ENCODE measurements at places on chromosomes 6 and 20.
A peak's percentile ranks its signal among the peaks of the same experiment; 100 is the strongest.

GRCh38 chr20:20439602-20440190, 71.8 kb downstream of the INSM1 start:
- H3K27ac ChIP-seq, result no peak overlapping the region
- H3K4me3 ChIP-seq, result no peak overlapping the region
- H3K27me3 ChIP-seq, result no peaks in the 10 kb centered on the region
- no peaks in the 10 kb centered on the region for H3K36me3 ChIP-seq
- DNase-seq, result no peak

DNA sequence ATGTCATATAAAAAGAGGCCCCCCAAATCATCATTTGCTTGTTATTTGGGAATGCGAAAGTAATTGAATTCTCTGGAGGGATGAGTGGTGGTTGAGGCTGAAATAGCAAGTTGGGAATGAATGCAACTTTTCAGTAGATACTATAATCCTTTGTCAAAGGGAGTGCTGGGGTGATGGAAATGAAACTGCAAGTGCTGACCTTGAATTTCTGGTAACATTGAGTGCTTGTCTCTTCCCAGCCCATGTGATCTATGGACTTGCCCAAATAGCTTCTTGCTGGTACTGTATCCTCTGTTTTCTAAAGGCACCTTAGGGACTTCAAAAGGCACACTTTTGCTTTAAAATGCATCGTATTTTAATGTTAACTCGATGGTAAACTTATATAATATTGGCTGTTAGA, 14.8 kb downstream of the PAQR8 start:
- no peak for DNase-seq
- H3K27me3 ChIP-seq, result no peaks in the 10 kb centered on the region
- H3K4me3 ChIP-seq, result no peak overlapping the region

DNA sequence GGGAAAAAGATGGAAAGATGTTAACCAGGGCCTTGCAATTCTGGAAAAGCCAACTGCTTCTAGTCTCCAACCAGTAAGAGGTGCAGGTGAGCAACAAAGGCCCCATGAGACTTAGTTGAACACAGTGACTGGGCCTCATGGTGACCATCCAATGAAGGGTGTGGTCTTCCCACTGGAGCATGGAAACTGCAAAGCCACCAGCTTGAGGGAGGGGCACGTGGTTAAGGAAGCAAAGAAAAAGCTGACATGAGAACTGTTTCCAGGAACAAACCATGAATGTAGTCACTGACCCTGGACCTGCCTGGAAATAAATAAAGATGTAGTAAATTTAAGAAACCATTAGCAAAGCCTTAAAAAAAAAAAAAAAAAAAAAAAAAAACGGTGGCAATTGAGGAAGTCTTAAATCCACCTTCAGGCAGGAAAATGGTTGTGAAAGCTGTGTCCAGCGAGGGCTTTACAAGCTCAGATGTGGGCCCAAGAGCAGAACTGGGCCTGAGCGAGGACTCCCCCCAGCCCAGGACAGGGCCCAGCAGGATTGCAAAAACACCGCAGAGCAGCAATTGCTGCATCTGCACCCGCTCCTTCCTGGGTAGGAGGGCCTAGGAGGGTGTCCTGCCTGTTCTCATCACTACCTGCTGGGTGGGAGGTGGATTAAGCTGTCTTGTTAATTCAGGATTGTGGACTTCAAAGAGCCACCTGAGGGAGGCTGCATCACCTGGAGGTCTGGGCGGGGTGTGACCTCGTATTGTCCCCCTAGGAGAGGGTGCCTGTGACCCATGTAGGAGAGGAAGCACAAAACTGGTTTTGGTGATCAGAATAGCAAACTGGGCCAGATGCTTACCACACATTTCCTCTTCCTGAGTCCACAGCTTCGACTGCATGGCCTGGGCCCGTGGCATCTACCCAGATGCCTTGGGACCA, 10.3 kb downstream of the GFRA4 start:
- DNase-seq, result no peak
- H3K36me3 ChIP-seq, result no peaks in the 10 kb centered on the region
- no peaks in the 10 kb centered on the region for H3K27me3 ChIP-seq
- H3K4me3 ChIP-seq, result no peak overlapping the region
- H3K4me1 ChIP-seq, result no peaks in the 10 kb centered on the region

- peak overlapping the region; percentile 49 for H3K4me3 ChIP-seq
- H3K36me3 ChIP-seq, result no peaks in the 10 kb centered on the region
- no peaks in the 10 kb centered on the region for H3K4me1 ChIP-seq
- no peak overlapping the region for H3K27ac ChIP-seq
- DNase-seq, result no peak
These were observed 206.3 kb downstream of the PREX1 start for GRCh38 chr20:48621376-48622078.

- H3K27me3 ChIP-seq, result no peaks in the 10 kb centered on the region
- H3K27ac ChIP-seq, result no peak overlapping the region
- no peak for DNase-seq
These were observed 942.5 kb upstream of the CITED2 start for GRCh38 chr6:140316966-140317365.

DNA sequence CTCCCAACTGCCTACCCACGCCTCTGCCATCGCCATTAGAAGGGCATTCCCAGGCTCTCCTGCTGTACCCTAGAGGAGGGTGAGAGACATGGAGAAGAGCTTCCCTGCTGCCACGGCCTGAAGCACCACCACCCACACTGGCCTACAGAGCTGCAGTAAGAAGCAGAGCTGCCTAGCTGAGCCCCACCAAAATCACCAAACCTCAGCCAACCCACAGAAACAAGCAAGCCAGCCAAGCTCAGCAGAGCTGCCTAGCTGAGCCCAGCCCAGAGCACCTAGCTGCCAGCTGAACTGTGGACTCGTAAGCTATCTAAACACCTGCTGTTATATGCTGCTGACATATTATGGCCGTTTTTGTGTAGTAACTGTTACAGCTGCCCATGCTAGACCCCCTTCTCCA, 149.2 kb downstream of the PCSK2 start:
- DNase-seq, result no peak
- no peak overlapping the region for H3K27ac ChIP-seq
- peaks cover 6% of the 10 kb centered on the region for H3K4me1 ChIP-seq
- H3K4me3 ChIP-seq, result no peak overlapping the region

GRCh38 chr6:54876365-54876764, 29.8 kb downstream of the FAM83B start:
- DNase-seq, result no peak
- no peak overlapping the region for H3K4me3 ChIP-seq
- H3K36me3 ChIP-seq, result no peaks in the 10 kb centered on the region
- H3K4me1 ChIP-seq, result no peaks in the 10 kb centered on the region
- H3K27ac ChIP-seq, result no peak overlapping the region

GRCh38 chr6:110658631-110659211, 156.5 kb downstream of the CDK19 start:
- no peak overlapping the region for H3K27ac ChIP-seq
- no peaks in the 10 kb centered on the region for H3K36me3 ChIP-seq
- H3K27me3 ChIP-seq, result no peaks in the 10 kb centered on the region
- no peak for DNase-seq
- H3K4me3 ChIP-seq, result no peak overlapping the region

- no peaks in the 10 kb centered on the region for H3K27me3 ChIP-seq
- H3K36me3 ChIP-seq, result no peaks in the 10 kb centered on the region
- peak overlapping the region; percentile 53 for H3K4me3 ChIP-seq
- no peak for DNase-seq
These were observed 31.4 kb upstream of the ID1 start for GRCh38 chr20:31573555-31574321.

DNA sequence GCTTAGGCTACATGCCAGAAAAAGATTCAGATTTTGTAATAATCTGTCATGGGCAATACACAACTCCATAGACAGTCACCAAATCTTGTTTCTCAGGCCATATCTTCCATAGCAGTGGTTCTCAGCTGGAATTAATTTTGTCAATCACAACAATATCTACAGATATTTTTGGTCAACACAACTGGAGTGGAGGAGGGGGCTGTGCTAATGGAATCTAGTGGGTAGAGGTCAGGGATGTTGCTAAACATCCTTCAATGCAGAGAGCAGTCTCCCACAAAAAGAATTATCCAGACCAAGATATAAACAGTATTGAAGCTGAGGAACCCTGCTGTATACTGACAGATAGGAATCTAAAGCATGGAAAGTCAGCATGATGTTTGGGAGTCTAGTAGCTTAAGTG, 174.6 kb downstream of the UBE3D start:
- H3K4me3 ChIP-seq, result no peak overlapping the region
- H3K27me3 ChIP-seq, result no peaks in the 10 kb centered on the region
- no peak overlapping the region for H3K27ac ChIP-seq
- no peak for DNase-seq
- no peaks in the 10 kb centered on the region for H3K36me3 ChIP-seq
- 0 out of 2 replicates have a peak, but pooled peaks cover 18% of the 10 kb centered on the region for H3K4me1 ChIP-seq

DNA sequence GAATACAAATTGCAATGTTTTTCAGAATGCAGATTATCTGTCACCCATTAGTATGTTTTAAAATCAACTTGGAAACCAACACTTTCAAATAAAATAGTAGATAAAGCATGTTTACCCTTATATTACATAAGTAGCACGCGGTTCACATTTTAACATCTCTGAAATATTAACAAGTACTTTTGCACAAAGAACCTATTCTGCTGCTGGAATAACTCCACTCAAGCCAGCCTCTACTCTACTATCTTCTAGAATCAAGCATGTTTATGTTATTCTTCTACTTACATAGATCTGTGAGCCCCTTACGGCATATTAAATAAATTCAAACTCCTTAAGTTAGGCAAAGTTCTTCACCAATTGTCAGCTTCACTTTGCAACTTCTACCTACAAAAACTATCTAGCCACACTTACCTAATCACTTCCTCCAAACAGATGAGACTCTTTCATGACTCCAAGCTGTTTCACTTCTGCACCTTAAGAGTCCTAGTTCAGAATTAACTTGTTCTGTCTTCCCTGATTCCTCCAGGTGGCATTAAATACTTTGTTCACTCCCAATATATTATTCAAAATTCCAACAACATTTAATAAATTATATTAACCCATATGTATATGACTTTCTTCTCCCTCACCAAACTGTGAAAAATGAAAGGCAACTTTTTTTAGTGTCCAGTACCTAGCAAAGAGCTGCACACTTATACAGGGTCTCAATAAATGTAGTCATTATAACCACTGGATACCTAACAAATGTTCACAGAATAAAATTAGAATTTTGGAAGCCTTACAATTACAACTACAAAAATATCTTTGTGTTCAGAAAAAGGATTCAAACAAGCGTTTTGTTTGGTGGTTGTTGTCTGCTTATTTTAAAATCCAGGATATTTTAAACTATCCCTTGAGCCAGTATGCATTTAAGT, 12.1 kb downstream of the CEP85L start:
- DNase-seq, result no peak
- H3K27me3 ChIP-seq, result no peaks in the 10 kb centered on the region
- H3K27ac ChIP-seq, result no peak overlapping the region

DNA sequence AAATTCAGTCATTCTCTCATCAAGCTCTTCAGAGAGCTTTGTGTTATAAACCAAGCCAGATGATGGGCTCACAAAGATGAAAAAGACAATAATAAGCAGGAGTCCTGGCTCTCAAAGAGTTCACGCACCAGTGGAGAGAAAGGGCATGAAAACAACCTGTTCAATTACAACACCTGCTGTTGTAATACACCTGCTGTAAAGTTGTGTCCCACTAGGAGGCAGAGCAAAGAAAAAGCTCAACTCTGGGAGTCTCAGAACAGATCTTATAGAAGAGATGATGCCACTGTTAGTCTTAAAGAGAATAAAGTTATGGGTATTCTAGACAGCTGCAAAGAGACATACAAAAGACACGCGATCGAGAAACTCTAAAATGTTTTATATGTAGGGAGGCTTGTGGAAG, 100.6 kb downstream of the DCDC2 start:
- no peaks in the 10 kb centered on the region for H3K27me3 ChIP-seq
- H3K4me3 ChIP-seq, result no peak overlapping the region
- H3K4me1 ChIP-seq, result peaks cover 8% of the 10 kb centered on the region
- DNase-seq, result peak; percentile 67

GRCh38 chr6:90080876-90081481, 186.7 kb downstream of the GJA10 start:
- no peak for DNase-seq
- no peak overlapping the region for H3K27ac ChIP-seq
- no peaks in the 10 kb centered on the region for H3K27me3 ChIP-seq
- H3K4me1 ChIP-seq, result no peaks in the 10 kb centered on the region

GRCh38 chr6:3517350-3517749, 60.5 kb upstream of the SLC22A23 start:
- no peak overlapping the region for H3K27ac ChIP-seq
- H3K4me1 ChIP-seq, result peaks cover under 1% of the 10 kb centered on the region
- DNase-seq, result no peak
- no peaks in the 10 kb centered on the region for H3K36me3 ChIP-seq

DNA sequence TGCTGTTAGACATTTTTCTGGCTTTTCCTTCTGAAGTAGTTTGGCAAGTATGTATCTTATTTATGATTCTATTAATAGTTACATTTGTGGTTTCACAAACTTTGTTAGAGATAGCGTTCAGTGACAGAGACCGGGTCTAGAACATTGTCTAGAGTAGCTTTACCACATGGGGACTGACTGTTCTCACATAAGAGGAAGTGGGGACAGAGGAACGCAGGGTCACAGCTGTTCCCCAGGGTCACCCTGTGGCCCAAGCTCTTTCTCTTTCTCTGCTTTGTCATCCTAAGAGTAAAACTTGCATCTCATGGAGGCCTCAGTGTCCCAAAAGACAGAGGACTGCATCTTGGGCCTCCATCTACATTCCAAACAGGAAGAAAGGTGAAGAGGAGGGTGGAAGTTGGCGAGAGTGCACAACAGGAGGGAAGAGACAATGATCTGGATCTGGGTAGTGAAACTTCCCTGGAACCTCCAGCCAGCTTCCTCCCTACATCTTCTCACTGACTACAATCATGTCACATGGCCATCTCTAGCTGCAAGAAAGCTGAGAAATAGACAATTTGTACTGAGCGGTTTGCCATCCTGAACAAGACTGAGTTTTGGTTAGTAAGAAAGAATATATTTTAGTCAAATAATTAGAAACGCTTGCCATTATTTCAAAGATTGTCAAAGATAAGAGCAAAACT, 645.8 kb upstream of the ARID1B start:
- DNase-seq, result no peak
- no peaks in the 10 kb centered on the region for H3K27me3 ChIP-seq
- H3K4me3 ChIP-seq, result no peak overlapping the region
- H3K27ac ChIP-seq, result no peak overlapping the region

- H3K27ac ChIP-seq, result no peak overlapping the region
- peak; percentile 64 for DNase-seq
- H3K36me3 ChIP-seq, result no peaks in the 10 kb centered on the region
- no peak overlapping the region for H3K4me3 ChIP-seq
These were observed 34.8 kb downstream of the ELOVL2 start for GRCh38 chr6:11009353-11009752.

GRCh38 chr6:20575125-20575524, 40.9 kb downstream of the CDKAL1 start:
- H3K4me3 ChIP-seq, result no peak overlapping the region
- H3K27me3 ChIP-seq, result no peaks in the 10 kb centered on the region
- H3K27ac ChIP-seq, result no peak overlapping the region
- no peak for DNase-seq
- H3K36me3 ChIP-seq, result no peaks in the 10 kb centered on the region

GRCh38 chr6:71292001-71292400, 3.4 kb downstream of the OGFRL1 start:
- peaks cover 13% of the 10 kb centered on the region for H3K4me1 ChIP-seq
- peaks cover 3% of the 10 kb centered on the region for H3K27me3 ChIP-seq
- 0 out of 2 replicates have a peak, but pooled peaks cover 3% of the 10 kb centered on the region for H3K36me3 ChIP-seq
- no peak overlapping the region for H3K27ac ChIP-seq
- no peak overlapping the region for H3K4me3 ChIP-seq
